ENCODE measurements at places on chromosomes 5 and 9.

GRCh38 chr9:99075246-99075912, 29.5 kb upstream of the TGFBR1 start:
- H3K4me3 ChIP-seq = no peak overlapping the region
- H3K27ac ChIP-seq = no peak overlapping the region
- H3K4me1 ChIP-seq = peaks cover 49% of the 10 kb centered on the region
- DNase-seq = no peak
- no peaks in the 10 kb centered on the region for H3K36me3 ChIP-seq
- no peaks in the 10 kb centered on the region for H3K27me3 ChIP-seq

DNA sequence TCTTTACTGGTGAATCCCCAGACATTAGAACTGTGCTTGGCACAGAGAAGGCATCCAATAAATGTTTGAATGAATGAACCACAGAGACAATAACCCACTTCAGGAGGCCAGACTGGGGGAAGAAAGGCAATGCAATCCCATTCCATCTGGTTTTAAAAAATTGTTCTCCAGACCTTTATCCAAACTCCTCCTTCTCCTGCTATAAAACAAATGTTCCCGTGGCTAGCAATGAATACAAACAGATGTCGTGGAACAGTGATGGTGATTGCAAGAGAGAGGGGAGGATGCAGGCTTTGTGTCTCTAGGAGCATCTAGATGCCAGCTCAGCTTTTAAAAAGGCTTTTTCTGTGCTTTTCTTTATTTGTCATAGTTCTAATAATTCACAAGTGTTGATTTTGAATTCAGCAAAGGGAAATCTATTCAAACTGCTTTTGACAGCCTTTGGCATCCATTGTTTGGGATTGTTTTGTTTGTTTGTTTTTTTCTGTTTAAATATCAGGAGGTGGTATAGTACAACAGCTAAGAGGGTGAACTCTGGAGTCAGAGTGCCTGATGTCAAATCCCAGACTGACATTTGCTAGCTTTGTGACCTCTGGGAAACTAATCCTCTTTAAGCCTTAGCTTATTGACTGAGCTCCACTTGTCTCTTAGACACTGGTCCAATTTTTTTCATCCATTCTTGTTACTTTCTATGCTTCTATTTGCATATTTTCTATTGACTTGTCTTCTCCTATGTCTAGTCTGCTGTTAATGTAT, 59.1 kb downstream of the TNFSF15 start:
- H3K4me1 ChIP-seq = peaks cover 11% of the 10 kb centered on the region
- no peak overlapping the region for H3K27ac ChIP-seq
- H3K36me3 ChIP-seq = peaks cover 10% of the 10 kb centered on the region
- H3K27me3 ChIP-seq = no peaks in the 10 kb centered on the region

DNA sequence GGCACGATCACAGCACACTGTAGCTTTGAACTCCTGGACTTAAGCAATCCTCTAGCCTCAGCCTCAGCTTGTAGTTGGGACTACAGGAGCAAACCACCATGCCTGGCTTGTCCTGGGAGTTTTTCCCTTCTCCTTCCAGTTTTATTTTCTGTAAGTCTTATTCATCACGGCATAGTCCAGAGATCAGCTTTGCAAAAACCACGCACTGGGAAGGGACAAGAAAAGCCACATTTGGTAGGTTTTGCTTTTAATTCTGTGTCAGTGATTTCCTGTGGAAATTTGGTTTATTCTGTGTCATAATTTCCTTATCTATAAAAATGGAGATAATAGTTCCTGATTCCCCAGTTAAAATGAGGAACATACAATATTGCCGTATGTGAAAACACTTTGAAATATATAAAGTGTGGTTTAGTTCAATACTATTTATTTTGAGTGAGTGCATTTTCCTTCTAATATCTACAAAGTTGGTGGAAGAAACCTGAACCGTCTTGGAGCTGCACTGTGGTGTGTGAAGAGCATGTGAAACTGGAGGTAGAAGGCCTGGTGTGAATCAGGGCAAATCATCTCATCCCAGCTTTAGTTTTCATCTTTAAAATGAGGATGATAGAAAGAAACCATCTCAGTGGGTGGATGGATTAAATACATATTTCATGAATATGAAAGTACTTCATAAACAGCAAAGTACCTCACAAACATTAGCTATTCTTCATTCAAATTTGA, 92.8 kb upstream of the ELL2 start:
- no peaks in the 10 kb centered on the region for H3K4me1 ChIP-seq
- H3K27ac ChIP-seq = no peak overlapping the region
- H3K36me3 ChIP-seq = no peaks in the 10 kb centered on the region
- no peak for DNase-seq
- peaks cover 7% of the 10 kb centered on the region for H3K27me3 ChIP-seq
- no peak overlapping the region for H3K4me3 ChIP-seq

GRCh38 chr9:137077010-137077747, at the start of gene UAP1L1:
Gene UAP1L1, plus strand, starts transcription at chr9:137077517. Its CDS starts 16 bp downstream, at chr9:137077533.
- H3K27me3 ChIP-seq = no peaks in the 10 kb centered on the region
- peaks cover 6% of the 10 kb centered on the region for H3K4me1 ChIP-seq
- peak; percentile 69 for DNase-seq
- H3K27ac ChIP-seq = peak within 1 kb of the TSS; percentile 50
- H3K36me3 ChIP-seq = peaks cover 10% of the 10 kb centered on the region

- no peak for DNase-seq
- no peaks in the 10 kb centered on the region for H3K36me3 ChIP-seq
- H3K4me1 ChIP-seq = no peaks in the 10 kb centered on the region
These were observed 61.6 kb downstream of the CDH6 start for GRCh38 chr5:31255041-31255440.

DNA sequence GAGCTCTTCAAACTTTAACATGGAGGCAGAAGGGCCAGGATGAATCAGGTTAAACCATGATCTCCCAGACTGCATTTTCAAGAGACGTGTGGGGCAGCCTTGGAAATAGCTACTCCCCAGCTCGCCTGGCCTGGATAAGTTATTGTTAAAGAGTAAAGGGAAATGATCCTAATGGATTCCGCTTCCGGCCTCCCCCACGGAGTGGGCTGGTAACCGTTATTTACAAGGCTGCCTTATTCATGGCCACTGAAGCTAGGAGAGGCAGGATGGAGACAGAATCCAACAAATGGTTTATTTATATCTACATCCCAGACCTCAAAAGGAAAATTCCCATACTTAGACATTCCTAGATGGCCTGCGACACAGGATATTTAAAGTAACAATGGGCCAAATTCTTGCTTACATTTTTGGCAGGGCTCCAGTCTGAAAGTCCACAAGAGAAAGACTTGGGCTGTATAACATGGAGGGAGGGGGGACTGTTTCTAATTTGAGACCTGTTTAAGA, 27.9 kb downstream of the SPRY4 start:
- peaks cover 10% of the 10 kb centered on the region for H3K4me1 ChIP-seq
- no peak overlapping the region for H3K4me3 ChIP-seq
- no peaks in the 10 kb centered on the region for H3K36me3 ChIP-seq
- no peak for DNase-seq
- no peak overlapping the region for H3K27ac ChIP-seq
- H3K27me3 ChIP-seq = peaks cover 5% of the 10 kb centered on the region

DNA sequence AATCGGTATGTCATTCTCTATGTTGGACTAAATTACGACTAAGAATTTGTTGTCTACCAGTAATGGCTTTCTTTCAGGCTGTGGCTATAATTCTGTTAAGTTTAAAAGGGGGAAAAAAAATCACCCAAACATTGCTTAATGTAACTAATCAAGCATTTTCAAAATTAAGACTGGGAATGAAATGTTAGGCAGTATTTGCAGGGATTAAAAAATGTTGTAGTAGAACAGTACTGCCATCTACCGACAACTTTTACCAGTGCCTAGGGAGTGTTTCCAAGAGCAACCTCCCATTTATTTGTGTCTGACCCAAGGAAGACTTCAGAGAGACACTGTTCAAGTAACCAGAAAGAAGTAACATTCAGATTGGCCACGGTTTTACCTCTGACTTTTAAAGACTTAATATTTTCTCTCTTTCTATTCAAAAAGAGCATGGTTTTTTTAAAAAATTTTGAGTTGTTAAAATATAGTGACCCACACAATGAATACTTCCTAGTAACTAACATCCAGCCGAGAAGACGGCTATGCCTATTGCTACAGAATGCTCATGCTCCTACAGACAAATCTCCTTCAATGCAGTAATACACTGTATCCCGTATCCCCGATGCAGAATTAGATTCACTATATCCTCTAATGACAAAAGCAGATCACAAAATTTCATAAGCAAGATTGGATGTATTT, 92.4 kb downstream of the ARL15 start:
- peak; percentile 27 for DNase-seq
- no peak overlapping the region for H3K27ac ChIP-seq
- H3K4me3 ChIP-seq = no peak overlapping the region

DNA sequence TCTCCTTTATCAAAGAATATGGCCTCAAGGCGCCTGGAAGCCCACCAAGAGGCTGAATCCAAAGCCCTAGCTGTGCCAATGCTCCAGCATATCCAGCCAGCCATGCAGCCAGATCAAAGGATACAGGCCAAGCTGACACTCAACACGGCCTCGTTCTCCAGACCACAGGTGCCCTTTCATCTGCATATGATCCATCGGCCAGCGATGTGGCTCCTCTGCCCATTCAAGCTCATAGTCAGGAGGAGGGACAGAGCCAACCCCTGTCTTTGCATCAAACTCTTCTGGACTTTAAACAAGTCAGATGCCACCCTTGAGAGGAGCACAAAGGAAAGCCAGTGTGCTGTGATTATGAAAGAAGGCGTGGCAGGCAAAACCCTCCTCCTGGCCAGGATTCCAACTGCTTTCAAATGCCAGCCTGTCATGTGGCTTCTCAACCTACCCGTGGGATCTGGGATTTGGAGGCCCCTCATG, 42.5 kb downstream of the ADAM19 start:
- H3K4me3 ChIP-seq = no peak overlapping the region
- no peak for DNase-seq
- no peak overlapping the region for H3K27ac ChIP-seq
- no peaks in the 10 kb centered on the region for H3K27me3 ChIP-seq
- H3K4me1 ChIP-seq = peaks cover 52% of the 10 kb centered on the region

DNA sequence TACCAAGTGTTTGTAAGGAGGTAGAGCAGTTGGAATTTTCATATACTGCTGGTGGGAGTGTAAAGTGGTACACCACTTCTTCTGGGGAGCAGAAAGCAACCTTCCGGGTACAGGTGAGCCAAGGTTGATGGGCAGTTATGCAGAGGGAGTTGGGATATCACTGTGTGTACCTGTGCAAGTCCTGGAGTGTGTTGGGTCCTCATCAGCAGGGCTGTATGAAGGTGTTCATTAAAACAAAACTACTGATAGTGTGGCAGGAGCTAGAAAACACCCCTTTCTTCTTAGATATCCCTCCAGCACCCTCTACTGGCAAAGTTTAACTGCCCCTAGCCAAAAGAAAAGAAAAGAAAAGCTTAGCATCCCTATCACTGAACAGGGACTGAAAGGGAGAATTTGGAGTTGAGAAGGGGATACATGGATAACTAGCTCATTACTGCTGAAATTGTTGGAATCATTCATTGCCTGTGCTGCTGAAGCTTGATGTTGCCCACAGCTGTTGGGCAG, 10.7 kb downstream of the MARCHF6 start:
- H3K27ac ChIP-seq = no peak overlapping the region
- H3K4me1 ChIP-seq = peaks cover 15% of the 10 kb centered on the region
- H3K27me3 ChIP-seq = no peaks in the 10 kb centered on the region
- DNase-seq = no peak
- H3K36me3 ChIP-seq = peaks cover 13% of the 10 kb centered on the region
- H3K4me3 ChIP-seq = no peak overlapping the region

- H3K27me3 ChIP-seq = no peaks in the 10 kb centered on the region
- no peak for DNase-seq
These were observed 213.6 kb downstream of the GRIA1 start for GRCh38 chr5:153704110-153704509.

- peak overlapping the region; percentile 15 for H3K27ac ChIP-seq
- no peaks in the 10 kb centered on the region for H3K36me3 ChIP-seq
- no peak overlapping the region for H3K4me3 ChIP-seq
- H3K27me3 ChIP-seq = peaks cover 2% of the 10 kb centered on the region
- H3K4me1 ChIP-seq = peaks cover 14% of the 10 kb centered on the region
These were observed 66.4 kb downstream of the SLCO4C1 start for GRCh38 chr5:102229685-102230084.

DNA sequence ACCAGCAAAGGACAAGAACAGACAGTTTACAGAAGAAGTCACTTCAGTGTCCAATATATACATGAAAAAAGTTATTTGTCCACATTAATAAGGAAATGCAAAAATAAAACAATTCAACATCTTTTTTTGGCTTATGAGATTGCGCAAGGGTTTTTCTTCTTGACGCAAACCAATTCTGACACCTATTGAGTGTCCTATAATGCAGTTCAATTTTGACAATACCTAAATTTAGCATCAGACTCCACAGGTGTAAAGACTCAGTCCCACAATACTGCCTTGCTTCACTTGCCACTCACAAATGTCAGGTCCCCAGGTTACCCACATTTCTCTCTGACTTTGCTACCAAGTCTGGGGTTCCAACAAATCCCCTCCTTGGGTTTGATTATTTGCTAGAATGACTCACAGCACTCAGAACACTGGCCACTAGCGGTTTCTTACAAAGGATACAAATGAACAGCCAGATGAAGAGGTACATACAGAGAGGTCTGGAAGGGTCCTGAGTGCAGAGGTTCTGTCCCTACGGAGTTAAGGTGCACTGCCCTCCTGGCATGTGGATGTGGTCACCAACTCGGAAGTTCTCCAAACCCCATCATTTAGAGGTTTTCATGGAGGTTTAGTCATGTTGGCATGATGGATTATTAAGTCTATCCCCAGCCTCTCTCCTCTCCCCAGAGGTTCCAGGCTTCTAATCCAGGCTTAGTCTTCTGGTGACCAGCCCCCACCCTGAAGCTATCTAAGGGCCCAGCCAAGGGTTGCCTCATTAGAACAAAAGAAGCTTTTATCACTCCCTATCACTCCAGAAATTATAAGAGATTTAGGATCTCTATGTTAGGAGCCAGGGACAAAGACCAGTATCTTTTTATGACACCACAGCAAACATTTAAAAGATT, 27.0 kb upstream of the SLC22A5 start:
- no peaks in the 10 kb centered on the region for H3K4me1 ChIP-seq
- no peaks in the 10 kb centered on the region for H3K27me3 ChIP-seq
- H3K4me3 ChIP-seq = no peak overlapping the region

GRCh38 chr9:117344892-117345660, 69.8 kb downstream of the ASTN2 start:
- H3K36me3 ChIP-seq = no peaks in the 10 kb centered on the region
- no peaks in the 10 kb centered on the region for H3K4me1 ChIP-seq
- no peak for DNase-seq
- no peaks in the 10 kb centered on the region for H3K27me3 ChIP-seq
- H3K27ac ChIP-seq = no peak overlapping the region
- no peak overlapping the region for H3K4me3 ChIP-seq

DNA sequence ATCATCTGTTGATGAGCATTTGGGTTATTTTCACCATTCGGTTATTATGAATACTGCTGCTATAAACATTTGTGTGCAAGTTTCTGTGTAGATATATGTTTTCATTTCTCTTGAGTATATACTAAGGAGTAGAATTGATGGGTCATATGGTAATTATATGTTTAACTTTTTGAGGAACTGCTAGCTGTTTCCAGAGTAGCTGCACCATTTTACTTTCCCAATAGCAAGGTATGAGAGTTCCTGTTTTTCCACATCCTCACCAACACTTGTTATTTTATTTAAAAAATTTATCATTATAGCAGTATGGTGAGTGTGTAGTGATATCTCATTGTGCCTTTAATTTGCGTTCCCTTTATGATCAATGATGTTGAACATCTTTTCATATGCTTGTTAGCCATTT, 29.2 kb downstream of the CD14 start:
- peaks cover 6% of the 10 kb centered on the region for H3K27me3 ChIP-seq
- DNase-seq = no peak
- no peak overlapping the region for H3K4me3 ChIP-seq
- H3K36me3 ChIP-seq = no peaks in the 10 kb centered on the region
- H3K4me1 ChIP-seq = no peaks in the 10 kb centered on the region
- peak overlapping the region; percentile 13 for H3K27ac ChIP-seq
